Astrocyte (in vitro differentiated cells and primary cell): ENCODE measurements at places on chromosomes 16 and 17. TPM values are rescaled to one million over a fixed set of nuclear protein-coding genes. Genes with fewer than 3 reads are reported as not detected.
A peak's percentile ranks its signal among the peaks of the same experiment; 100 is the strongest.

DNA sequence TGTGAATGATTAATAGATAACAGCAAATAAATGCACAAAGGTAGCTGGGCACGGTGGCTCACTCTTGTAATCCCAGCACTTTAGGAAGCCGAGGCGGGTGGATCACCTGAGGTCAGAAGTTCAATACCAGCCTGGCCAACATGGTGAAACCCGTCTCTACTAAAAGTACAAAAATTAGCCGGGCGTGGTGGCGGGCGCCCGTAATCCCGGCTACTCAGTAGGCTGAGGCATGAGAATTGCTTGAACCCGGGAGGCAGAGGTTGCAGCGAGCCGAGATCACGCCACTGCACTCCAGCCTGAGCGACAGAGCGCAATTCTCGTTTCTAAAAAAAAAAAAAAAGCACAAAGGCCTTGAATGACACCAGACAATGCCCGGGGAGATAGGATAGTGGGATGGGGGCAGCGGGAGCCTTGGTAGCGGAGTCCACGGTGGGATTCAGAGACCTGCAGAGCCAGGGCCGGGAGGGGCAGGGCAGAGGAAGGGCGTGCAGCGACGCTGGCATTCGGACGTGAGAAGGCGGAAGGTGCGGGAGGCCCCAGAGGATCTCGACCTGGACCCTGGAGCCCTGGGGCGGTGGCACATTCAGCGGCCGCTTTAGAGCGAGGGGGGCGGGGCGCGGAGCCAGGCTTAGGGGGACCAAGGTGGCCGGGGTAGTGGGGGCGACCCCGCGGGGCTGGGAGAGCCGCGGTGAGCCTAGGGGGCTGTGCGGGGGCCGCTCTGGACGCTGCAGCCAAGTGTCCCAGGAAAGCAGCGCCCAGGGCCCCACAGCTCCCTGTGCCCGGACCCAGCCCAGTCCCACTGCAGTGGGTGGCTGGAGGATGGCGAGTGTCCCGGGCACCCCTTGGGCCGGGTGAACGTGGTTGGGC, 999 bp upstream of the FLYWCH2 start:
- H3K4me1 ChIP-seq: peaks cover 6% of the 10 kb centered on the region
- no peak for DNase-seq
- H3K36me3 ChIP-seq: no peaks in the 10 kb centered on the region

DNA sequence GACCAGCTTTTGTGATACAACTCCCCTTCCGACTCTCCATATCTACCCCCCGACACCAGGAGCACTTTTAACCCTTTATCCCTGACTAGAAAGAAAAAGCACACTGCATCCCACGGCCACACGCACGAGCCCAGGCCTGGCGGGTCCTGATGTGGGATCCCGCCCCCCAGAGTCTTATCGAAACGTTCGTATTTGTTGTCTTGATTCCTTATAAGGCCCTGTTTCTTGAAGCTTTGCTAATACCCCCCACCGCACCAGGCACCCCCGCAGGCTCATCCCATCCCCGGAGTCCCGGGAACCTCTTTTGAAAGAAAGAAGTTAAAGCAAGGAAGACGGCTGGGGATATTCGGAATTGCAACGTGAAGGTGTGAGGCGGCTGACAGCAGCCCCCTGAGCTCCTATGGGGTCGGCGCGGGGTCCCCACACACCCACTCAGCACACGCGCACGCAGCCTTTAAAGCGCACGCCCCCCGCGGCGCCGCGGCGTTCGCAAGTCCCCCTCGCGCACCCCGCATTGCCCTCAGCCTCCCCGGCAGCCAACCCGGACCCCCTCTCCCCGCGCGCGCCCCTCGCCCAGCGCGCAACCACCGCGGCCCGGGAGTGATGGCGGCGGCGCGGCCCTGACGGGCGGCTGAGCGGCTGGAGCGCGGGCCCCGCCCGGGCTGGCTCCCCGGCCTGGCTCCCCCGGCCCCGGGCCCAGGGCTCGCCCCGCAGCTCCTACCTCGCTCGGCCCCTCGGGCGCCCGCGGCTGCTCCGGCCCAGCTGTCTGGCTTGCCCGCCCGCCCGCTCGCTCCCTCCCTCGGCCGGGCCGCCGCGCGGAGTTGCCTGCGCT, 448 bp downstream of the STAT5B start:
- no peaks in the 10 kb centered on the region for H3K36me3 ChIP-seq
- H3K27ac ChIP-seq: peak overlapping the region; percentile 75
- DNase-seq: peak; percentile 38
- H3K27me3 ChIP-seq: no peaks in the 10 kb centered on the region

- no peaks in the 10 kb centered on the region for H3K27me3 ChIP-seq
- DNase-seq: no peak
- no peaks in the 10 kb centered on the region for H3K4me1 ChIP-seq
- H3K27ac ChIP-seq: no peak overlapping the region
- no peaks in the 10 kb centered on the region for H3K36me3 ChIP-seq
These were observed 76.4 kb downstream of the GPR139 start for GRCh38 chr16:19997264-19997663.

DNA sequence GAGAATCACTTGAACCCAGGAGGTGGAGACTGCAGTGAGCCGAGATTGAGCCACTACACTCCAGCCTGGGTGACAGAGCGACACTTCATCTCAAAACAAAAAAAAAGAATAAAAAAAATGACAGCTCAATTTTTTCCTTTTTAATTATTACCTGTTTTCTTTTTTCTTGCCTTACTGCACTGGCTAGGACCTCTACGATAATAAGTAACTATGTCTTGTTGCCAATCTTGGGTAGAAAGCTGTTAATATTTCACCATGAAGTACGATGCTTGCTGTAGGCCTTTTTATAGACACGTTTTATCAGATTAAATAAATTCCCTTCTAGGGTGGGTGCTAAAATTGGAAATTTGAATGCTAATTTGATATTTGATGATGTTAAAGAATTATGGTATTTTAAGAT, 82.8 kb downstream of the GLG1 start:
- H3K27ac ChIP-seq: no peak overlapping the region
- H3K36me3 ChIP-seq: no peaks in the 10 kb centered on the region
- DNase-seq: no peak
- peaks cover 5% of the 10 kb centered on the region for H3K4me1 ChIP-seq

GRCh38 chr17:79116575-79117368, 42.1 kb downstream of the ENGASE start:
- DNase-seq: no peak
- no peaks in the 10 kb centered on the region for H3K36me3 ChIP-seq
- peaks cover 9% of the 10 kb centered on the region for H3K27me3 ChIP-seq
- H3K4me1 ChIP-seq: no peaks in the 10 kb centered on the region
- no peak overlapping the region for H3K4me3 ChIP-seq

DNA sequence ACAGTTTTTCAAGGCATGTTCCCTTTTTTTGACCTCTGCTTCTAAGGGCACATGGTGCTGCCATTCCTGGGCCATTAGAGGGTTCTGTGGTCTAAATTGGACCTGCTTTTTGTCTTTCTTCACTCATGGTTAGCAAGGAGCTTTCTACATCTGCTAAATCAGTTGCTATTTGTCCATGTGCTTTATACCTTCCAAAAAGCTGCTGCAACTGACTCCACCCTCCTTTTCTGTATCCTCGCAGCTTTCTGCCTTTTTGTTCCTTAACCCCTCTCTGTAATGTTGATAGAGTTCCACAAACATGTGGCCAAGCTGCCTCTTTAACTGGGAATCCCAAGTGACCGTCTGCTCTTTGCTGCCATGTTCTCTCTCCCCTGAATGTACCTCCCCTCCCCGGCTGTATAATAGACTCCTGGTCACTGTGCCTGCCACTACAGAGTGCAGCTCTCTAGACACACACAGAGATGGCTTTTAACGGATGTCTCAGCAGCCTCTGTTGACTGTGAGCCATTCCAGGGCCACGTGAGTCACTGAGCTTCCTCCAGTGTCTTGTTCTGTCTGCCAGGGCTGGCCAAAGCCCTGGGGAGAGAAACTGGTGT, 57.4 kb upstream of the TEKT3 start:
- DNase-seq: peak; percentile 59
- no peaks in the 10 kb centered on the region for H3K27me3 ChIP-seq
- peak overlapping the region; percentile 14 for H3K4me3 ChIP-seq
- peak overlapping the region; percentile 28 for H3K27ac ChIP-seq

DNA sequence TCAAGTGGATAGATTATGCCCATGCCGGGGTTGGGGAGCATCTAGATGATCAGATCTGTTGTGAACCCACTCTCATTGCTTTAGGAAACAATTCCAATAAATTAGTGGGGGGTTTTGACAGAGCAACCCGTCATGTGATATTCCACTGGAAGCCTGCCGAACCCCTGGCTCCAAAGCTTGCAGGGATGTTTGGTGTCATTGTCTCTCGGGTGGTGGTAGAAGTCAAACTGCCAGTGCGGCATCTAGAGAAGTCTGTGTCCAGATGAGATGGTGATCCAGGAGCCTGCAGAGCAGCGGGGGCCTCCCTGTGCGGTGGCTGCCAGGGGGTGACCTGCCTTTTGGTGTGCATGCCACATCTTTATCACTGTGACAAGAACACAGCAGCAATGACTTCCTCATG, 91.7 kb downstream of the SHISA6 start:
- H3K36me3 ChIP-seq: no peaks in the 10 kb centered on the region
- H3K27ac ChIP-seq: no peak overlapping the region
- no peaks in the 10 kb centered on the region for H3K4me1 ChIP-seq
- H3K4me3 ChIP-seq: no peak overlapping the region
- no peaks in the 10 kb centered on the region for H3K27me3 ChIP-seq

DNA sequence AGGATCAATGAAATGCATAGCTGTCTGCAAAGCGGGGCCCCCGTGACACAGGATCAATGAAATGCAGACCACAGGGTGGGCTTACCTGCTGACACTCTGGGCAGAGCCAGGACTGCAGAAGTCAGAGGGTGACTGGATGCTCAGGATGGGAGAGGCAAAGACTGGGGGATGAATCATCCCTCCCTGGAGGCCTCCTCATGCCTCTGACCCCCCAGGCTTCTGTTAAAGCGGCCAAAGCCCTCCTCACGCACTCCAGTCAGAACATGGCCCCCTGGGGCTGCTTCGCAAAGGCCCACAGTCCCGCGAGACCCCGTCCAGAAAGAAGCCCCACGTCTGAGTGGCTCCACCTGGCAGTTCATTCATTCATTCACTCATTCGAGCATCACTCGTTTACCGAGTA, 38.4 kb upstream of the FOXF1 start:
- no peak for DNase-seq
- H3K27ac ChIP-seq: no peak overlapping the region
- no peak overlapping the region for H3K4me3 ChIP-seq
- no peaks in the 10 kb centered on the region for H3K36me3 ChIP-seq
- no peaks in the 10 kb centered on the region for H3K4me1 ChIP-seq
- peaks cover 6% of the 10 kb centered on the region for H3K27me3 ChIP-seq

- peaks cover 16% of the 10 kb centered on the region for H3K4me1 ChIP-seq
- H3K27ac ChIP-seq: no peak overlapping the region
- H3K4me3 ChIP-seq: no peak overlapping the region
- no peak for DNase-seq
- peaks cover 20% of the 10 kb centered on the region for H3K36me3 ChIP-seq
- H3K27me3 ChIP-seq: no peaks in the 10 kb centered on the region
These were observed 15.5 kb upstream of the NFATC3 start for GRCh38 chr16:68069511-68070248.

DNA sequence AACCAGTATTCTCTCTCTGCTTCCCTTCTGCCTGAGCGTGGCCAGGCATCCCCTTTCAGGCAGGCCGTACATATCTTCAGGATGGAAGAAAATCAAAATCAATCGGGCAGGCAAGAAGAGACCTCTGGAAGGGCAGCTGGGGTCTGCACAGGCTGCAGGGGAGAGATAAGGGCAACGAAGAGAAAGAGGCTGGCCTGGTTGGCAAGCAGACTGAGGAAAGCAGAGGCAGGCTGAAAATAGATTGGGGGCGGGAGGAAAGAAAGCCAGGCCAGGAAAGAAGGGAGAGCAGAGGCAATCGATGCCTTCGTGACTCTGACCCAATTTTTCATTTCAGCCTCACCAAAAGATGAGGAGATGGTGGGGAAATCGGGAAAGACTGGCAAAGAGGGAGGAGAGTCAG, 18.1 kb downstream of the PIPOX start:
- H3K4me1 ChIP-seq: peaks cover 4% of the 10 kb centered on the region
- peaks cover 6% of the 10 kb centered on the region for H3K27me3 ChIP-seq
- no peaks in the 10 kb centered on the region for H3K36me3 ChIP-seq
- no peak overlapping the region for H3K4me3 ChIP-seq

- no peaks in the 10 kb centered on the region for H3K27me3 ChIP-seq
- H3K36me3 ChIP-seq: no peaks in the 10 kb centered on the region
- DNase-seq: no peak
These were observed 21.0 kb upstream of the AGRP start for GRCh38 chr16:67504031-67505021.

DNA sequence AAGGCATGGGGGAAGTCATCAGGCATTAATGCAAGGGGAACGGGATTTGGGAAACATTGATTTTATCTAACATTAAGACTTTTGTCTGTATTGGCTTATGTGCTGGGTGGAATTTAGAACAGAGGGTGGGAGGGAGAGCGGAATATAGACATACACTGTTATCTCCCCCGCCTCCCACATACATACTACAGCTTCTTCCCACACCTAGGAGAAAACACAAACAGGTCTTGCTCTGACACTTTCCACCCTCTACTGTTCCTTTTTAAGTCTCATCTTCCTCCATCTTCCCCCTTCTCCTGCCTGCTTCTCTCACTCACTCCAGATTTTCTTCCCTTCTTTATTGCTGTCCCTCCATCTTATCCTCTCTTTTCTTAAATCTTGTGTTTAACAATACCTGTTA, 425 bp downstream of the OR4D1 start:
- H3K27me3 ChIP-seq: peaks cover 26% of the 10 kb centered on the region
- no peak overlapping the region for H3K4me3 ChIP-seq
- no peak overlapping the region for H3K27ac ChIP-seq
- no peaks in the 10 kb centered on the region for H3K36me3 ChIP-seq

DNA sequence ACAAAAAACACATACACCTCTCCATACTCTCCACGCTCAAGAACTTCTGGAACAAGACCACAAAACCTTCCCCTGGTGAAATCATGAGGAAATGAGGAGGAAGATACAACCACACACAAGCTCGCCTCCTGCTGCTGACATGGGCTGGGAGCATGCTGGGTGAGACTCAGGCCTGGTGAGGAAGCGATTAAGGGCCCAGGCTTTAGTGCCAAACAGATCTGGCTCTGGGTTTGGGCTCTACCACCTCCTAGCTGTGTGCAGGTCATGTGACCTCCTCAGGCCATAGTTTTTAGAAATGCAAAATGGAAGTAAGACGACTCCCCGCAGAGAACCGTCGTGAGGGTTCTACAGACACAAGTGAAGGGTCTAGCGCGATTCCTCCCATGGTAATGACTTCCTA, 41.3 kb downstream of the VAC14 start:
- no peaks in the 10 kb centered on the region for H3K36me3 ChIP-seq
- H3K4me1 ChIP-seq: peaks cover 34% of the 10 kb centered on the region
- peak overlapping the region; percentile 74 for H3K27ac ChIP-seq
- no peaks in the 10 kb centered on the region for H3K27me3 ChIP-seq

The LRRC3C gene
- total RNA-seq: not detected in 2 replicates

The KCTD5 gene
- 53.0 and 55.4 TPM in 2 replicates for total RNA-seq

The VWA3A gene
- not detected in 2 replicates for total RNA-seq

The MYO15B gene
- 3.5 and 6.2 TPM in 2 replicates for total RNA-seq
